ENCODE measurements at places on chromosomes 3 and 15. TPM values are rescaled to one million over a fixed set of nuclear protein-coding genes. Genes with fewer than 3 reads are reported as not detected.

The PARP9 gene
- 12.5 TPM for total RNA-seq

The HSPBAP1 gene
- 10.6 TPM for total RNA-seq

The GOLGA6B gene
- total RNA-seq = not detected

The MST1R gene
- 1.5 TPM for total RNA-seq

The CD96 gene
- total RNA-seq = not detected

The SLC12A8 gene
- total RNA-seq = 0.86 TPM

The LTF gene
- not detected for total RNA-seq

The ANKUB1 gene
- not detected for total RNA-seq

The PP2D1 gene
- total RNA-seq = not detected

The DNASE1L3 gene
- 0.99 TPM for total RNA-seq

The GOLGA6D gene
- not detected for total RNA-seq

The SRP14 gene
- 260 TPM for total RNA-seq

The RGMA gene
- total RNA-seq = not detected

The OPA1 gene
- 57.8 TPM for total RNA-seq

The CEMIP gene
- not detected for total RNA-seq

The CCR9 gene
- total RNA-seq = not detected

The DUOXA2 gene
- total RNA-seq = not detected

Measured in endothelial cell of umbilical vein (primary cell).